ENCODE measurements at places on chromosomes 5 and 9.

- no peak for DNase-seq
Measured at GRCh38 chr5:93164690-93165089, 416.3 kb downstream of the NR2F1-AS1 start.

- no peak for DNase-seq
Measured at GRCh38 chr5:25858019-25858418, 1180.4 kb downstream of the CDH9 start.

DNA sequence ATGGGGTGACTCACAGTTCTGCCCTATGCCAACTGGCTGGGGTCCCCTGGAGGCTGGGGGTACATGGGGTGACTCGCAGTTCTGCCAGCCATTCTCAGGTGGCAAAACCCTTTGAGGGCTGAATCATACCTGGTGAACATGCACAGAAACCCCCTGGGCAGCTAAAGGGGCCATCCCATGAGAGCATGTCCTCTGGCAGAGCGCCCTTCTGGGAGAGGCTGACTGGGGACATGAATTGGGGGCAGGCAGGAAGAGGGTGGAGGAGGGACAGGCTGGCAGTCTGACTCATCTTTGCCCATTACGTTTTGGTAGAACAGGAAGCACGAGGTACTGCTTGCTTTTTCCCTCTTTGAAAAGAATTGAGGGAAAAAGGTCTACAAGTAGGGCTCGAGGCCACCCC is 16.7 kb downstream of the TRAF1 start:
- no peak for DNase-seq

- no peak for DNase-seq
Measured at GRCh38 chr5:94263068-94263467, 355.3 kb downstream of the KIAA0825 start.

- no peak for DNase-seq
Measured at GRCh38 chr5:143619040-143619439, 192.9 kb upstream of the HMHB1 start.

DNA sequence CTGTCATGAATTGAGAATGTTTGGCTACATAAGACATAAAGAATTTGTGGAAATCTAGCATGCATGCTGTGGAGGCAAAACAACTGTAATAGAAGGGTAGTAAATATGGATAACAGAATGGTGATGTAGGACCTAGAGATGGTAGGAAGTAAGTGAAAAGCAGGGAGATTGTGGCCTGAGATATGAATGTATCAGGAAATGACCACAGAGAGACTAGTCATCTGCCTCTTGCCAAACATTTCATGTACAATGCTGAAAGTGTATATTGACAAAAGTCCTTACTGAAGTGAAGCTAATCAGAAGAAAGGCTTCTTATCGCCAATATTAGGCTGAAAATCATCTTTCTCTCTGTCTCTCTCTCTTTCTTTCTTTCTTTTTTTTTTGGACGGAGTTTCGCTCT is 873.1 kb upstream of the CTNND2 start:
- no peak for DNase-seq

DNA sequence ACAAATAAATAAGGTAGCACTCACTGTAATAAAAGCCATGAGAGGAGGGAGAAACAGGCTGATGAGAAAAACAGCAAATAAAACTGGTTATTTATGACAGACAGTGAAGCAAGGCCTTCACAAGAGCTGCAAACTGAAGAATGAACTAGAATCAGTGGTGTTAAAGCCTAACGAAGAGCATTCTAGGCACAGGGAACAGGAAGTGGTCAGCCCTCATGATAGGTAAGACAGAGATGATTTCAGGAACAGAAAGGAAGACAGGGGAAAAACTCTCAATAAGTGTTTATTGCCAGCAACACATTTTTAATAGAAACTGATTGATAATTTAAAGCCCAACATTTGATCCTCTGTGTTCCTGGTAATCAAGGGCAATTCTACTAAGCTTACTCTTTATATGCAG is 124.5 kb downstream of the EDIL3 start:
- no peak for DNase-seq

- no peak for DNase-seq
Measured at GRCh38 chr9:71683598-71684235, 84.6 kb downstream of the CEMIP2 start.

- no peak for DNase-seq
Measured at GRCh38 chr9:75992482-75993206, 102.2 kb downstream of the PCSK5 start.

Data from stimulated activated CD8-positive, alpha-beta memory T cell treated with anti-CD3 and anti-CD28 coated beads, Interleukin-7, amount 100 ng/mL, for 48 hours (primary cell).